Activated CD4-positive, alpha-beta memory T cell treated with anti-CD3 and anti-CD28 coated beads for 36 hours (primary cell): ENCODE measurements at places on chromosomes 7 and 10.

GRCh38 chr7:137818036-137818435, 28.7 kb downstream of the DGKI start:
- DNase-seq = no peak

- no peak for DNase-seq
Measured at GRCh38 chr7:115096262-115096661, 174.4 kb downstream of the MDFIC start.

- no peak for DNase-seq
Measured at GRCh38 chr7:157523371-157523765, 186.6 kb downstream of the DNAJB6 start.

DNA sequence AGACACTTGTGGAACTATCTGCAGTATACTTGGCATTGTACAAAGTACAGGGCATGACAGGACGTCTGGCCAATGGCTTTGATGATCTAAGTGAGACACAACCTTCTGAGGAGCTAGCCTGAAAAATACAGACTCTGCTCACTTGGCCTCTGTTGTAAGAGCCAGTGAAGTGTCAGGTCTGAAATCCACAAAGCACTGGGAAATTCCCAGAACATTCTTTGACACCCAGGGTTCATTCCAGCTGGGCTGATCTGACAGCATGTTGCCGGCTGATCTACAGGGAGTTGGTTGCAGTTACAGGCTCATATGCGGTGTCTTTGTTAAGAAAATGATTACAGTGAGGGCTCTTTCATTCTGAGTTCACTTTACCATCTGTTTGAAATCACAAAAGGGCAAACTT, 354.6 kb downstream of the PHF14 start:
- DNase-seq = no peak

DNA sequence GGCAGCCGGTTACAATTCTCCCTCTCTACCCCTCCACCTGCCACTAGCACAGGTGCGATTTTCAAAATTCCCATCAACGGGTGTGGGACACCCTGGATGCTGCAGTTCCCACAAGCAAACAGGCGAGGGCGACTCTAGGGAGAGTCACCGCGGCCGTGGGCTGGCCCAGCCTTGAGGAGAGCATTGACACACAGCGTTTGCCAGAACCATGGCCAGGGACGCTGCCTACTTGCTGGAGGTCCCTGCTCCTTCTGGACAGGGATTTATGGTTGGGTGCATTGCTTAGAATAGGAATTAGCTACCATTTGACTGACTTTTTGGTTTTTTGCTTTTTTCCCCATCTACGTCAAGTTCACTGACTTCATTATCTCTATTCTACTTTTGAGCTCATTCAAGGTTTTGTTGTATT, 19.0 kb upstream of the CLDN4 start:
- peak; percentile 73 for DNase-seq

GRCh38 chr7:110557136-110557535, 533.8 kb upstream of the LRRN3 start:
- DNase-seq = no peak

- DNase-seq = no peak
Measured at GRCh38 chr10:119450606-119451299, 91.8 kb downstream of the RGS10 start.

GRCh38 chr10:79246209-79246581, 101.1 kb upstream of the PPIF start:
- no peak for DNase-seq

GRCh38 chr10:59623133-59624121, 86.2 kb downstream of the SLC16A9 start:
- DNase-seq = no peak

DNA sequence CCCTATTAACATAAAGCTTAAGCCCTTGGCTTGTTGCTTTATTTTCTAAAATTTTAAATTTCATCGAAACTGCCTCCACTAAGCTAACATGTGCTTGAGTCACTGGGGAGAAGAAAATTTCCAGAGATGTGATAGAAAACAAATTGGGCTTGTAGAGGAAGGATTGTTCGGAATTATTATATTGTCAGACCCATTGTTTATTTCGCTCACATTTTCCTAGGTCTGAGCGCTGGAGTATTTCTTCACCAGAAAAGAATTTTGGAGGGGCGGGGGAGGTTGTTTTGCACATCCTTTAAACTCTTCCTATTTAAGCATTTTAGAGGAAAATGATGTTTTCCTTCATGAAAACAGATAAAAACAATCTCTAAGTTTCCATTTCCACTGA, 29.1 kb downstream of the CELF2 start:
- no peak for DNase-seq

DNA sequence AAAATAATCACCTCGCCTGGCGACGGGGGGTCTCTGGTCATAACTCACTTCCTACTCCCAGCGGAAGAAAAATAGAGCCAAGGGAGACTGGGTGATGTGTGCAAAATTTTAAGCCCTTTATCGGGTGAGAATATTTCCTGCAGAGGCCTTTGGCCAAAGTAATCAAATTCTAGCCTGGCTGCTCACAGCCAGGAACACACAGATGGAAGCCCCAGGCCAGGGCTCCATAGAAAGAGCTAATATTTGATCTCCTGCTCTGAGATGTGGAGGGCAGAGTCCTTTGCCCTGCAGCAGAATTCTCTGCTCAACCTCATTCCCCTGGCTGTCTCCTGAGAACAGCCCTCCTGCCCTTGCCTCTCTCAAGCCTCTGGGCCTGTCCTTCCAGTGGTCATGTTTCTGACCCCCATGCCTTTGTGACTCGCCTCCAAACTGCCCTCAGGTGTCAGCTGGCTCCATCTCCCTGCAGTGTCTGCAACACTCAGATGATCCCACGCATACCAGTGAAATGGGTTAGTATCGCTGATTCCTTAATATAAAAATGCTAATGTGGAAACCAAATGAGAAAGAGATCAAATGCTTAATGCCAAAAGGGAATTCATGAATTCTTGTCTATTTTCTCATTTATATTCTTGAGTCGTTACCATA, 34.5 kb downstream of the FRMD4A start:
- DNase-seq = no peak

- peak; percentile 91 for DNase-seq
Measured at GRCh38 chr10:79322616-79323543, 24.4 kb upstream of the PPIF start.

DNA sequence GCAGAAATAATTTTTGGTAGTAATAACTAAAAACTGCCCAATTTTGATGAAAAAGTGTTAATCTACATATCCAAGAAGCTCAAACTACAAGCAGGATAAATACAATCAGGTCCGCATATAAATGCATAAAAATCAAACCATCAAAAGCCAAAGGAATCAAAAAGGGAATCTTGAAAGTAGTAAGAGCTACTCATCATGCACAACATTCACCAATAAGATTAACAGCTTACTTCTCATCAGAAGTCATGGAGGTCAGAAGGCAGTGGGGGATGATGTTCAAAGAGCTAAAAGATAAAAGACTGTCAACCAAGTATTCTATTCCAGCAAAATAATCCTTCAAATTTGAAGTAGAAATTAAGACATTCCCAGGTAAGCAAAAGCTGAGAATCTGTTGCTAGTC, 76.4 kb downstream of the CRPPA start:
- DNase-seq = no peak

DNA sequence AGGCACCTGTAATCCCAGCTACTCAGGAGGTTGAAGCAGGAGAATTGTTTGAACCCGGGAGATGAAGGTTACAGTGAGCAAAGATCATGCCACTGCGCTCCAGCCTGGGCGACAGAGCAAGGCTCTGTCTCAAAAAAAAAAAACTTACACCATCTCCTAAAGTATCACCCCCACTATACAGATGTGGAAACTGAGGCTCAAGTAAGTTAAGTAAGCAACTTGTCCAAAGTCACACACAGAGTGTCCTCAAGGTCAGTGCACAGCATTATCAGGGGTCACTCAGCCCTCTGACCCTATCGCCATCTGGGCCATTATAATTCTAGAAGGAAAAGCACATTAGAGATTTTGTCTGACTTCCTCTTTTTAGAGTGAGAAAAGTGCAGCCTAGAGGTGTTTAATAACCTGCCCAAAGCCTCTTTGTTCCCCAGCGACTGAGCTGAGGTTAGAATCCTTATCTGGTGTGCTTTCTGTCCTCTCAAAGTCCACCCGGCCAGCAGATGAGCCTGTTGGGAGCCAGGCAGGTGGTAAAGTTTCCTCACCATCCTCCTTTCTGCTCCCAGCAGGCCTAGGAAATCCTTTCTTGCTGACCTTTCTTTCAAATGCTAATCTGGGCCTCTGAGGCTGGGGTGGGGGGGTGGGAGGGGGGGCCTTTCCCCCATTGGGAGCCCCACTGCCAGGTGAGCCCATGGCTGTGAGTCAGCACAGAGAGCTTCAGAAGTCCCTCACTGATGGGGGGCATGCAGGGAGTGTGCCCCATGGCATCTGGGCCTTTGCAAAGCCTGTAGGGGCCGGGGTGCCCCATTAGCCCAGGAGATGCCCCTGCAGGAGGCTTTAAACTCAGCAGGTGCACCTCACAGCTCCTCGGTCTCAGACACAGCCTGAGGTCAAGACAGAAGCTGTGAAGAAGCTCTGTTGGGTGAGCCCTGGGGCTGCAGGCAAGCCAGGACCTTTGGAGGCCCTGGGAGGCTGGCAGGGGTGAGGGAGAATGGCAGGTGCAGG, 12.0 kb upstream of the KCNMA1 start:
- DNase-seq = no peak

DNA sequence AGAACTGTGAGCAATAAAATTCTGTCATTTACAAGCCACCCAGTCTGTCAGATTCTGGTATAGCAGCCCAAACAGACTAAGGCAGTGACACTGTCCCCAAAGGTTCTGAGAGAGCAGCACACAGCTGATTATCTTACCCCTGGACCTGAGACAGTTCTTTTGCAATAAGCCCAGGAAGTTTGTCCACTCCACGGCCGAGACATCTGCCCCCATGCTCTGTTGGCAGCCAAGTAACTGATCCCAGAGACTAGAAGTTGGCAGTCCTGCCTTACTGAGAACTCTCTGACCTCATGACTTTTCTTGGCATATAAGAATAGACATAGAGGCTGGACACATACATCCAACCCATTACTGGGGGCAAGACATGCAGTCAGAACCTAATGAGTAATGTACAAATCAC, 243.0 kb upstream of the GRB10 start:
- no peak for DNase-seq

DNA sequence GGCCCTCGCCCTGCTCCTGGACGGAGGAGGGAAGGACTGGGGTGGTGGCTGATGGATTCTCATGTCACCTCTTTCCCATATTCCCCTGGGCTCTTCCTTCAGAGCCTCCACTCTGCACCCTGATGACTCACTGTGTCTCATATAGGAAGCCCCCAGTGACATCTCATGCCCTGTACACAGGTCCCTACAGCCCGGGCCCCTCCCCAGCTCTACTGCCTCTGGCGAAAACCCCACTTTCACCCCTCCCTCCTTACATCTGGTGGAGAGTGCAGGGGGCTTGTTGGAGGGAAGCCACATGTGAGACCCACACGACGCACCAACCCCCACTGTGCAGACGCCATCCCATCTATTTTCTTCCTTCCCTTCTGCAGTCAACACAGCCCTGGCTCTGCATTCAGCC, 72.8 kb upstream of the ZNF479 start:
- DNase-seq = no peak

DNA sequence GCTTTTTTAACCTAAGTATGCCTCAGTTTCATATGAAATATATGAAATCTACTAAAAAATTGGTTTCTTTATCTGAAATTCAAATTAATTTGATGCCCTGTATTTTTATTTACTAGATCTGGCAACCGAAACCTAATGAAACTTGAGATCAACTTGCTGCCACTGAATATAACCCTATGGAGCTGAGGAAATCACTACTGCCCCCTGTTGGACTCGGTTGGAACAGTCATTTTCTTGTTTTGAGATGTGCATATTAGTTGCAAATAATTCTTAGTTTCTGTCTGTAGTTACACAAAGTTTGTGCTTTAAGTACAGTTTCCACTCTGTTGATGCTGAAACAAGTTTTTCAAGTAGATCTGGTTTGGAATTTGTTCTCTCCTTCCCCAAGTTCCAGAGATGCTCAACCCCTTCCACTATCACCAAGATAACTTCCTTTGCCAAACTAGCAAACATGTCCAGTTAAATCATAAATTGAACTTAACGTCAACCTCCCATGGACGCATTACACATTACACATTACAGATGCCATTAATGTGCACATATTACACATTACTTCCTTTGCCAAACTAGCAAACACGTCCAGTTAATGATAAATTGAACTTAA, 22.2 kb upstream of the EXOC4 start:
- peak; percentile 50 for DNase-seq

- DNase-seq = no peak
Measured at GRCh38 chr10:6343305-6344010, 140.7 kb downstream of the PFKFB3 start.

DNA sequence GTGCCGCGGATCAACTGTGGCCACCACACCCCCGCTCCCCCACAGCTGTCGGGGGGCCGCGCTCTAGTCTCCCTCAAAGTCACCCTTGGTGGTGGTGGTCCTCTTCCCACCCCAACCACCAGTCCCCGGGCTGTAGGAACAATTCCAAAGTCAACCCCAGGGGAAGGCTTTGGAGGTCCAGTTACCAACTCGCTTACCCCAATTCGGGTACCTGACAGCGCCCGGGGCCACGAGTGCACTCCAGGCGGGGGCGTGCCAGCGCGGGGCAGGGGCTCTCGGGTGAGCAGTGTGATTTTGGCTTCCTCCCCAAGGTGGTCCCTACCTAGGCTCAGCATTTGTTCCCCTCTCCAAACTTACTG, 584 bp upstream of the ZMIZ1 start:
- DNase-seq = peak; percentile 47

- DNase-seq = no peak
Measured at GRCh38 chr7:33981671-33982424, 76.5 kb downstream of the BMPER start.

DNA sequence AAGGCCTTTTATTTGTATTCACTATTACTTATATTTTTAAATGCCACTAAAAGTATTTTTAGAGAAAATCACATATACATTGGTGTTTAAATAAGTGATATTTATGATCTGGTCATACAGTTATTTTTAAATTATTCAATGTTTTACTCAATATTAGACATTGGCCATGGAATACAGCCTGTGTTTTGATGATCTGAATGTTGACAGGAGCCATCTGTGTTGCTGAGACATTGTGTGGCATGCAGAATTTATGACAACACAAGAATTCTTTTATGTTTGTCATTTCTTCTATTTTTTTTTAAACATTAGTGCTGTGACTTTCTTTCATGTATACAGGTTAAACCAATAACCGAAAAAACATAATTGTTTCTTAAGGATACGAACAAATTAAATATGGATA, 156.2 kb downstream of the CCSER2 start:
- no peak for DNase-seq
